Neural progenitor cell (in vitro differentiated cells): ENCODE measurements at places on chromosomes 6 and 20. TPM values are rescaled to one million over a fixed set of nuclear protein-coding genes. Genes with fewer than 3 reads are reported as not detected.

- DNase-seq: no peak
Measured at GRCh38 chr6:167761794-167762258, 64.9 kb upstream of the AFDN start.

GRCh38 chr20:4714818-4715217, 6.9 kb upstream of the PRND start:
- DNase-seq: no peak

DNA sequence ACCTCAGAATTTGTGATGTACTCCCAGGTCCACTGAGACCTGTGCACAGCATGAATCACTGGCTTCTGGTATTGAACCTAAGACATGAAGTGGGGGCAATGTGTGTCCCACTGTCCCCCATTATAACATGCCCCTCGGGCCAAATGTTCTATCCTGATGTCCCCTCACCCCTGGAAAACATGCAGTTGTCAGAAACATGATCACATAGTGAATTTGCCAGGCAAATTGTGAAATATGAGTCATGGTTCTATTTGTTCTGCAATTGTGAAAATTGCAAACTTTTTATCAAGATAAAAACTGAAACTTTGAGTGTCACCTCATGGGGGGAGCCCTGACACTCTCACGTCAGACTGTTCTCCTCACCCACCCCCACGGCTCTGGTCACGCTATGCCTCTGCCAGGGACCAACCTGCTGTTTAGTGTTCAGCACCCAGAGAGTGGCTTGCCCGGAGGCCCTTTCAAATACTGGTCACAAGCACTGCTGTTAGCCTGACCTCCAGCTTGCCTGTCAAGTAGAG, 305.3 kb downstream of the CLIC5 start:
- no peak for DNase-seq

- DNase-seq: no peak
Measured at GRCh38 chr6:131636880-131637792, at the start of gene ENPP3. Gene ENPP3 (plus strand): TSS chr6:131637302. CDS start chr6:131637385, 83 bp downstream.

DNA sequence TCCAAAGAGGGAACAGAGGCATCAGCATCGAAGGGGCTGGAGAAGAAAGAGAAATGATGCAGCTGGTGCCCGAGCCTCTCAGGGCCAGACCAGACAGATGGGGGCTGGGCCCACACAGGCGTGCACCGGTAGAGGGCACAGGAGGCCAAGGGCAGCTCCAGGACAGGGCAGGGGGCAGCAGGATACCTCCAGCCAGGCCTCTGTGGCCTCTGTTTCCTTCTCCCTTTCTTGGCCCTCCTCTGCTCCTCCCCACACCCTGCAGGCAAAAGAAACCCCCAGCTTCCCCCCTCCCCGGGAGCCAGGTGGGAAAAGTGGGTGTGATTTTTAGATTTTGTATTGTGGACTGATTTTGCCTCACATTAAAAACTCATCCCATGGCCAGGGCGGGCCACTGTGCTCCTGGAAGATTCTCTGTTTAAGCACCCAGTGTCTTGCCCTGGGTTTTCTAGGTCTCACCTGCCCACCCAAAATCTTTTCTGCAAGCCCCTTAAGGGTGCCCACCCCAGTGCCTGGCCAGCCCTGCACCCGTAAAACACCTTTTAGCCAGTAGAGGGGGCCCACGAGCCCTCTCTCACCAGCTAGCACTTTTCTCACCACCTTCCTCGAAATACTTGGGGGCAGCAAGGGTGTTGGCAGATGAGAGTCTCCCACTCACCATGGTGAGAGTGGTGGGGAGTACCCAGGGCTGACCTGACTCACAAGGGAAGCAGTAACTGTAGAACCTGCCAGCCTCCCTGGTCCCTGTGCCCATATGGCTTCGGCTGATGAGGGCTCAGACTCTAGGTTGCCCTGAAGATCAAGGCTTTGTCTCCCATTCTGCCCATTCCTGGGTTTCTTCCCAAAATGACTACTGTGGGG, 35.7 kb upstream of the ID1 start:
- peak; percentile 65 for DNase-seq

GRCh38 chr20:34530342-34530741, 14.1 kb downstream of the DYNLRB1 start:
- no peak for DNase-seq

GRCh38 chr20:8213831-8214587, 81.9 kb downstream of the PLCB1 start:
- DNase-seq: peak; percentile 10

DNA sequence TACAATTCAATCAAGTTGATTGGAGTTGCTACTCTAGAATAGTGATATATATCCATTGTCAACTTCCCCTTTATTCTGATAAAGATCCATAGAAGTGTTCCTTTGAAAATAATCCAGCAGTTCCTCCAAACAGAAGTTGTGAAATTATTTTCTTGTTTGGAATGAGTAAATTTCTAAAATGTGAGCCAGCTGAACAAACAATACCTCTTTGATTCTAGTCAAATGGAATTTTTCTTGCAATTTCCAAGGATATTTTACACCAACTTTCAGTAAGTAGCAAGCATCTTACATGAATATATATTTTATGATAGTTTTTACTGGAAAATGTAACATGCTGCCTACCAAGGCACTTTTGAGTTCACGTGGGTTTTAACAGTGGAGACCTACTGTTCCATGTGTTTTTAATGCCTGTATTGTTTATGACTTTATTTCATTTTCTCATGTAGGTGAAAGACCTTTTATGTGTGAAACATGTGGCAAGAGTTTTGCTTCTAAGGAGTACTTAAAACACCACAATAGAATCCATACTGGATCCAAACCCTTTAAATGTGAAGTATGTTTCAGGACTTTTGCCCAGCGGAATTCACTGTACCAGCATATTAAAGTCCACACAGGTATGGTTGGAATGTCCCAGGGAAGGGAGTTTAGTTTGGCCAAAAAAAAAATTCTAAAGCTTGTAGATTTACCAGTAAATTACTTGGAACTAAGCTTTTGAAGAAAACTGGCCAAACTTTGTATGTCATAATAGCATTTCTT, 6.5 kb downstream of the GZF1 start:
- DNase-seq: no peak

GRCh38 chr6:71446470-71446869, 157.9 kb downstream of the OGFRL1 start:
- no peak for DNase-seq

DNA sequence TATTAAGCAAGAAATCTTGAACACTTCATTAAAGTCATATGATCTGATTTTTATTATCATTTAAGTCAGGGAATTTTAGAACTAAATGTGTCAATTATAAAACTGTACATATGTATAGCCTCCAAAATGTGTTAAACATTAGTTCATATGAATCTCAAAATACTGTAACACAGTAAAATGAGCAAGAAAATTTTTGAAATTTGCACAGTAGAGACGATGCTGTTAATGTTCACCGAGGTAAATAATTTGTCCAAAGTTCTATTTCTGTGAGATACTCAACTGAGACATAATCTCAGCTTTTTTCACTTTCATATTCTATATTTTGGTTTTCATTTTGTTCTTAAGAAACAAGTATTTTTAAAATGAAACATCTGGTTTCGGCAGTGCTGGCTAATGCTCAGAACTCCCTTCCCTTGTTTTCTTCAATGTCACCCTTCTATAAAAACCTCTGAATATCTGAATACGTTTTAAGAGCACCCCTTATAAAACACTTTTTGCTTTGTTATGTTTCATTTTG, 353.1 kb downstream of the LAMA2 start:
- no peak for DNase-seq

DNA sequence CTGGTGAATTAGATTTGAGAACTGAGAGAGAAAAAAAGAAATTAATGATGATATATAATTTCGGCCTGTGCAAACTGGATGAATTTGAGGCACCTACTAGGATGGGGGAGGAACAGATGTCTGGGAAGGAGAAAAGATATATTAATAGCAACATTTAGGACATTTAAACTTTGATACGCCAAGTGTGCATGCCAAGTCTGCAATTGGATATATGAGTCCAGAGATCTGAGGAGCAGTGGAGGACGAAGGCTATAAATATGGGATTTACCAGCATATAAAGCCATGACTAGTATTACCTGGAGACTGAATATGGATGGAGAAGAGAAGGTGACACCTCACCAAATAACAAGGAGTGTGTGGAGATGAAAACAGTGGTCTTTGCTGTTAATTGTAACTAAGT, 272.6 kb upstream of the HSF2 start:
- DNase-seq: no peak

GRCh38 chr20:58630063-58630462, 21.0 kb upstream of the STX16 start:
- DNase-seq: no peak

- DNase-seq: no peak
Measured at GRCh38 chr6:49634092-49634835, 2.4 kb downstream of the RHAG start.

GRCh38 chr6:113380591-113380990, 476.6 kb upstream of the MARCKS start:
- no peak for DNase-seq

GRCh38 chr20:46190478-46191167, 72.5 kb downstream of the CD40 start:
- DNase-seq: no peak

DNA sequence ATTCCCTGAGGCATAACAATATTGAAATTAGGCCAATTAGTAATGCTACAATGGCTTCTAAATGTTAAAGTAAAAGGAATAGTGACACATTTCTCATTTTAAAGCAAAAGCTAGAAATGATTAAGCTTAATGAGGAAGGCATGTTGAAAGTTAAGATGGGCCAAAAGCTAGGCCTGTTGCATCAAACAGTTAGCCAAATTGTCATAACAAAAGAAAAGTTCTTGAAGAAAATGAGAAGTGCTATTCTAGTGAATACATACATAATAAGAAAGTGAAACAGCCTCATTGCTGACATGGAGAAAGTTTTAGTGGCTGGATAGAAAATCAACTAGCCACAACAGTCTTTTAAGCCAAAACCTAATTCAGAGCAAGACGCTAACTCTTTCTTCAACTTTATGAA, 12.9 kb downstream of the OR2A4 start:
- no peak for DNase-seq

- DNase-seq: no peak
Measured at GRCh38 chr20:651713-652614, 1.0 kb downstream of the SRXN1 start.

DNA sequence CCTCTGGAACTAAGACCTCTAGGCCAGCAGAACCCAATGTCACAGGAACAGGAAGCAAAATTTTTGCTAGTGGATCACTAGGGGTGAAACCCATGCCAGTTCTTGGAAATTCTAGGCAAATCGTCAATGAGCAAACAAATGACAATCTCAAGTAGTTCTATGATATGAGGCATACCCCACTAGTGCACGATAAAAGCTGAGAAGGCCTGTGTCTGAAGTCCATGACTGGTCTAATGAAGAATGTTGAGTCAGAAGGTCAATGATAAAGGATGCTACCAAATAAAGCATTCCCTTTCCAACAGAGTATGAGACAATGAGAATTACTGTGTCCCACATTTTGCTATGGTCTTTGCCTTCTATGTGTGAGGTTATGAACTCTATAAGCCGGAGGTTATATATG, 149.4 kb upstream of the NOX3 start:
- no peak for DNase-seq

GRCh38 chr20:57616143-57616951, 3.9 kb downstream of the ZBP1 start:
- no peak for DNase-seq

DNA sequence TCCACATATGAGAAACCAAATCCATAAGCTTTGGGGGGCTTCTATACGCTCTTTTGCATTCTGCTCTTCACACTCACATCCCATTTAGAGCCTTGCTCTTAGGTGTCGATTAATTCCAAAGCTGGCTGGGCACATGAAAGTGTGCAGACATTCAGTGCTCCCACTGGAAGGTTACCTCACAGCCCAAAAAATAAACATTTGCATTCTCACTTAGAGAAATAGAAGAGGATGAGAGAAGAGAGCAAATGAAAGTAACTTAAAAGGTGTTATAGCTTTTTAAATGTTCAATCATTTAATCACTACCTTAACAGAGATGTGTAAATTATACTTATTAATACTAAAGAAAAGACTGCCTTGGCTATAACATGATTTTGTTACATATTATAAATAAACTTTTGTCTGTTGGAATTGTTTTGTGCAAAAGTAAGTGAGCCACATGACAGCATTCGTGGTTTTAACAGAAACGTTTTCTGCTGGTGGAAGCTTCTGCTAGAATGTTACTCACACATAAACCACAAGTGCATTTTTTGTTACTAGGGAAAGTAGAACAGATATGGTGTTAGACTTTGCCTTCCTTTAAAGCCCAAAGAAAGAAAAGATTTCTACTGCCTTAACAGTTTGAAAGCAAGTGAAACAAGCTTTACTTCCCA, 116.7 kb downstream of the SIM1 start:
- no peak for DNase-seq

DNA sequence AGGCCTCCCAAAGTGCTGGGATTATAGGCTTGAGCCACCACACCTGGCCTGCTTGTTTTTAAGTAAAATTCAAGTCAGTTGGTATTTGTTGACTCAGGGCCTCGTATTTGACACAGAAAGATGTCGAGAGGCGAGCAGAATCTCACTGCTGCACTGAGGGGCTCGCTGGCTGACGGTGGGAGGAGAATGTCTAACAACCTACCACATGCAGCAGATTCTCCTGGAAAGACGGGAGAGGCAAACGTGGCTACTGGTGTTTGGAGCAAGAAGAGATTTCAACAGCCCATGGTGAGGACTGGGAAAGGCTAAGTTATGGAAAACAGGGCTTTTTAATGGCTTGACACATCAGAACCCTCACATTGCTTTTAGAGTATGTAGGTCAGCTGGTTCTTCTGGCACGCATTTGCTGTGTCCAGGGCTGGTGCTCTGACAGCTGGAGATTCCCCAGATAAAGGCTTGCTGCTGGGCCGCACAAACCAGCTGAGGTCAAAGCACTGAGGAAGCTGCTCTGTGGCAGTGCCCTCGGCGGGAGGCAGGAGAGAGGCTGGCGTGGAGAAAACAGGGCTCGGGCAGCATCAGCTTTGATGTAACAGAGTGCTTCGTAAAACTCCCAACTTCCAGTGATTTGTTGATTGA, 84.2 kb upstream of the FRMD1 start:
- DNase-seq: peak; percentile 34

DNA sequence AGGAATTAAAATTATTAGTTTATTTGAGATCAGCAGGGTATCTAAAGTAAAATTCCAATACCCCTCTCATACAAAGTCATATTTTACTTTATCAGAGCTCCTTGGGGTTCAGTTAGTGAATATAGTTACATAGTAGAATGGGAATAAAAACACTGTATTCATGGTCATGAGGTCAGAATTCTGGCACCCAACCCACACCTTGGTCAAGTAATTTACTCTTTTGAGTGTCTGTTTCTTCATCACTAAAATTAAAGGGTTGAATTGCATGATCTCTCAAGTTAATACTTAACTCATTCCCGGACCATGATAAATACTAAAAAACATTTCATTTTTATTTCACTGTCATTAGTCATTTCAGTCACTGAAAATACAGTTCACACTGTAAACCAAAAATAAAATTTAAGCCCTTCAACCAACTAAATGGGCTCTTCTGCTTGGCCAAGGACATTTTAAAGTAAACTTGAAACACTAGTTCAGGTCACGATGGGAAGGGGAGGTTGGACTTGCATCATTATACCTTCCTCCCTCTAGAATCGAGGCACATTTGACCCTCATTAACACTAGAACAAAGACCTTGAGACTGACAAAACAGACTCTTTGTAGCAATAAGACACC, 21.1 kb upstream of the HLA-DRB1 start:
- no peak for DNase-seq

MOXD1 gene
- 2.3 and 4.8 TPM in 2 replicates for total RNA-seq

IMPG1 gene
- total RNA-seq: not detected in 2 replicates

PRSS35 gene
- 2.8 and 4.5 TPM in 2 replicates for total RNA-seq

TRAPPC3L gene
- total RNA-seq: not detected in 2 replicates

NPEPL1 gene
- 10.9 and 29.4 TPM in 2 replicates for total RNA-seq

ADTRP gene
- not detected in 2 replicates for total RNA-seq

TSPO2 gene
- not detected in 2 replicates for total RNA-seq

CLPSL1 gene
- not detected in 2 replicates for total RNA-seq

NPBWR2 gene
- not detected in 2 replicates for total RNA-seq

YTHDF1 gene
- 26.8 and 28.1 TPM in 2 replicates for total RNA-seq

TRIM10 gene
- total RNA-seq: not detected in 2 replicates
